ENCODE measurements at places on chromosomes 12 and 14.

GRCh38 chr14:82537831-82538230, 1004.2 kb upstream of the SEL1L start:
- H3K27me3 ChIP-seq = no peaks in the 10 kb centered on the region
- H3K4me3 ChIP-seq = no peak overlapping the region
- H3K4me1 ChIP-seq = no peaks in the 10 kb centered on the region
- no peak overlapping the region for H3K27ac ChIP-seq

DNA sequence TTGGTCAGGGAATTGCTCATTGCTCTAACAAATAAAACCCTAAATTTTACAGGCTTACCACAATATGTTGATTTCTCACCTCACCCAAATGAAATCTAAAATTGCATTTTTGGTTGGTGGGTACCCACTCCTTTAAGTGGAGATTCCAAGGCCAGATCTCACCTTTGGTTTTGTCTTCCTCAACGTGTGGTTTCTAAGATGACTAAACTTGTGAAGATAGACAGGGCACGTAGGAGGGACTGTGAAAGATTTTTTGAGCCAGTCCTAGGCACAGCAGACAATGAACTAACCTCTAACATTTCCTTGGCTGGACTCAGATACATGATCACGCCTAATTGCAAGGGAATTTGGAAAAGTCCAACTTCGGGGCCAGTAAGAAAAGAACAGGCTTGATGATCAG, 1003.9 kb downstream of the FLRT2 start:
- no peak overlapping the region for H3K27ac ChIP-seq
- no peaks in the 10 kb centered on the region for H3K36me3 ChIP-seq
- H3K4me3 ChIP-seq = no peak overlapping the region
- DNase-seq = no peak

DNA sequence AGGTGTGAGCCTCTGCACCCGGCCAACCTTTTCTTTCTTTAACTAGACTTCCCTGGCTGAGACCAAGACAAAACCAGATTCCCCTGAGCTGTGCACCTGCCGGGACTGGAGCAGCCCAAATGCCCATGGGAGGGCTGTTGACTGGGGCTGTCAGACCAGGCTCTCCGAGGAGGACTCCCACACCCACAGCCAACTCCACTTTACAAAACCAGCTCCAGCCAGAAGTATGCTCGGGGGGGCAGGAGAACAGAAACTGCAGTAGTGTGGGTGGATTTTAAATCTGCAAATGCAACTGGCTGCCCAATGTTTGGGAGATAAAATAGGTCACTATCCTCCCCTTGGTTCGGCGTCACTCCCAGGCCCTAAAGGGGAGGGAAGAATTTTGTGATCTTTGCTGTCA, 78.5 kb downstream of the VCPKMT start:
- no peak overlapping the region for H3K4me3 ChIP-seq
- H3K4me1 ChIP-seq = peaks cover 29% of the 10 kb centered on the region
- peaks cover 20% of the 10 kb centered on the region for H3K36me3 ChIP-seq
- H3K27ac ChIP-seq = peak overlapping the region; percentile 51

DNA sequence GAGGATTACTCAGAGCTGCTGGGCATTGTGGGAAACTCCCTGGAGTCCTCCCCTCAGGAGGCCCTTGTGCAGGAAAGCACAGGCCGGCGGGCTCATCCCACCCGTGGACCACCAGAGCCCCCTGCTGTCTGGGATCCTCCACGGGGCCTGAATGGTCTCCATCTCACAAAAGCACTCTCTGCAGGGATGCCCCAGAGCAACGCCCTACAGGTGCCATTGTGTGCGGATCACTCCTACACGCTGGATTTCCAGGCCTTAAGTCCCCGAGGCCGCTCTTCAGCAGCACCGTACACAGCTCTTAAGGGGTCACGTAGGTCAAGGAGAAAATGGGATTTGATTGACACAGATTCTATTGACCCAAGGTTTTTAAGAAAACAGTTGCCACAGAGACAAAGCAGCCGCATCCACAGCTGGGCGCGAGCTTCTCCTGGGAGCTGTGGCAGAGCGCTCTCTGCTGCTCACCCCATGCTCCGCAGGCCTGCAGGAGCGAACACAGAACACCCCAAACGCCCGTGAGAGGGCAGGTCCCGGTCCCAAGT, 36.7 kb upstream of the RIMBP2 start:
- H3K27ac ChIP-seq = no peak overlapping the region
- DNase-seq = no peak
- peaks cover 11% of the 10 kb centered on the region for H3K36me3 ChIP-seq
- H3K4me1 ChIP-seq = peaks cover 13% of the 10 kb centered on the region

- H3K27me3 ChIP-seq = no peaks in the 10 kb centered on the region
- H3K36me3 ChIP-seq = no peaks in the 10 kb centered on the region
- no peak overlapping the region for H3K4me3 ChIP-seq
- H3K4me1 ChIP-seq = peaks cover 21% of the 10 kb centered on the region
Measured at GRCh38 chr12:92528586-92528985, 174.2 kb upstream of the PLEKHG7 start.

- H3K27ac ChIP-seq = no peak overlapping the region
- H3K36me3 ChIP-seq = no peaks in the 10 kb centered on the region
- peaks cover 2% of the 10 kb centered on the region for H3K4me1 ChIP-seq
- no peak for DNase-seq
- no peak overlapping the region for H3K4me3 ChIP-seq
- H3K27me3 ChIP-seq = no peaks in the 10 kb centered on the region
Measured at GRCh38 chr12:131123817-131124216, 170.1 kb downstream of the ADGRD1 start.

DNA sequence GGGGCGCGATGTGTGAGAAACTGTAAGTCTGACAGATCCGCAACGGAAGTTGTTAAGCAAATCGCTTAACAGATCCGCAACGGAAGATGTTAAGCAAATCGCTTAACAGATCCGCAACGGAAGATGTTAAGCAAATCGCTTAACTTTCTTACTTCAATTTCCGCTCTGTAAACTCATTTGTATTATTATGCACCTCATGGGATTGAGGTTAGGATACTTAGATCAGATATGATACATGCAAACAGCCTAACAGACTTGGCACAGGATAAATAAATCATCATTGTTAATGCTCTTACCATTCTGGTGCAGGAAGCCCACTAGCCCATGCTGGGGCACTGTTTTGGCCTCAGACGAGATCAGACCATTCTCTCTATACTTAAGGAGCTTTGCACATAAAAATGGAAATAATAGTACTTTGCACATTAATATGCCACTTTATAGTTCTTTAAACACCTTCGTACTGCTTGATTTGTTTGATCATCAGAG, 399 bp downstream of the NCAPD2 start:
- H3K27ac ChIP-seq = peak overlapping the region; percentile 96
- no peak for DNase-seq
- no peaks in the 10 kb centered on the region for H3K27me3 ChIP-seq
- H3K36me3 ChIP-seq = peaks cover 17% of the 10 kb centered on the region
- H3K4me3 ChIP-seq = peak overlapping the region; percentile 96

- H3K36me3 ChIP-seq = peaks cover 11% of the 10 kb centered on the region
- H3K27ac ChIP-seq = peak overlapping the region; percentile 66
Measured at GRCh38 chr12:6970096-6970527, 352 bp downstream of the PHB2 start.

- peaks cover 25% of the 10 kb centered on the region for H3K27me3 ChIP-seq
- peaks cover 20% of the 10 kb centered on the region for H3K4me1 ChIP-seq
- peak overlapping the region; percentile 12 for H3K4me3 ChIP-seq
- no peaks in the 10 kb centered on the region for H3K36me3 ChIP-seq
- peak overlapping the region; percentile 70 for H3K27ac ChIP-seq
Measured at GRCh38 chr12:124688356-124688992, 121.1 kb upstream of the NCOR2 start.

- DNase-seq = no peak
- no peaks in the 10 kb centered on the region for H3K27me3 ChIP-seq
- H3K4me3 ChIP-seq = no peak overlapping the region
Measured at GRCh38 chr12:131901431-131902331, 7.3 kb downstream of the ULK1 start.

GRCh38 chr12:52278575-52279421, 4.4 kb downstream of the KRT86 start:
- DNase-seq = peak; percentile 28
- no peak overlapping the region for H3K27ac ChIP-seq
- peaks cover 6% of the 10 kb centered on the region for H3K4me1 ChIP-seq
- H3K27me3 ChIP-seq = peaks cover 61% of the 10 kb centered on the region
- peak overlapping the region; percentile 13 for H3K4me3 ChIP-seq
- H3K36me3 ChIP-seq = no peaks in the 10 kb centered on the region

- H3K4me1 ChIP-seq = no peaks in the 10 kb centered on the region
- peaks cover 4% of the 10 kb centered on the region for H3K27me3 ChIP-seq
- no peak for DNase-seq
- peaks cover 2% of the 10 kb centered on the region for H3K36me3 ChIP-seq
- H3K27ac ChIP-seq = no peak overlapping the region
- no peak overlapping the region for H3K4me3 ChIP-seq
Measured at GRCh38 chr12:67572492-67572891, 76.1 kb upstream of the DYRK2 start.

- no peak overlapping the region for H3K27ac ChIP-seq
- no peaks in the 10 kb centered on the region for H3K36me3 ChIP-seq
- no peak for DNase-seq
Measured at GRCh38 chr14:29759521-29760340, 167.9 kb downstream of the PRKD1 start.

- no peak overlapping the region for H3K4me3 ChIP-seq
- peaks cover 11% of the 10 kb centered on the region for H3K27me3 ChIP-seq
- peaks cover 12% of the 10 kb centered on the region for H3K4me1 ChIP-seq
- no peak overlapping the region for H3K27ac ChIP-seq
Measured at GRCh38 chr14:63857466-63858030, 4.7 kb downstream of the SYNE2 start.

- peak overlapping the region; percentile 94 for H3K27ac ChIP-seq
- H3K27me3 ChIP-seq = no peaks in the 10 kb centered on the region
- DNase-seq = no peak
- no peaks in the 10 kb centered on the region for H3K36me3 ChIP-seq
Measured at GRCh38 chr12:121400332-121401139, 618 bp downstream of the RNF34 start.

DNA sequence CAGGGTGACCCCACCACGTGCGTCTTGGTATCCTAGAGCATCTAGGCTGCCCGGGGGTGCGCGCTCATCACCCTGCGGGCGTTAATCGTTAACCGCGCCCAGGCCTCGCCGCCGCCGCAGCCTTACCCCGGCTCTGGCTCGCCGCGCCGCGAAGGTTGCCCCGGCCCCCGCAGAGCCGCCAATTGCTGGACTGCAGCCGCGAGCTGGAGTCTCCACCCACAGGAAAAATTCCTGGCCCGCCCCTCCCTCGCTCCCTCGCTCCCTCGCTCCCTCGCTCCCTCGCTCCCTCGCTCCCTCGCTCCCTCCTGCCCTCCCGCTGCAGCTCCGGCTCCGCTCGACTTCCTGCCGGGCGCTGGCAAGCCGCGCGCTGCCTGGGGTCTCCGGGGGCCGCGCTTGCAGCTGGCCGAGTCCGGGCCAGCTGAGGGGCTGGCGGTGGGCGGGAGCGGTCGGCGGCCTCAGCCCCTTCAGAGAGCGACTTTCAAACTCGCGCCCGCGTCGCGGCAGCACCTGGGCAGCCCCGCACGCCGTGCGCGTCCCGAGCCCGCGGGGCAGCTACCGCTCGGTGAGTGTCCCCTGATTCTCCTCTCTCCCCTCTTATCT, at the start of gene PLEKHG3:
TSS of gene PLEKHG3 (plus strand) at position 282 of the 600 bp plus-strand sequence. CDS start 23,208 bp downstream, outside the sequence.
- peak within 1 kb of the TSS; percentile 67 for H3K4me3 ChIP-seq
- H3K27me3 ChIP-seq = peaks cover 38% of the 10 kb centered on the region
- no peak for DNase-seq
- peaks cover 32% of the 10 kb centered on the region for H3K4me1 ChIP-seq

GRCh38 chr14:94114589-94115057, 4.1 kb downstream of the IFI27 start:
- no peaks in the 10 kb centered on the region for H3K36me3 ChIP-seq
- no peak overlapping the region for H3K27ac ChIP-seq
- H3K4me3 ChIP-seq = no peak overlapping the region
- no peaks in the 10 kb centered on the region for H3K4me1 ChIP-seq
- H3K27me3 ChIP-seq = peaks cover 26% of the 10 kb centered on the region
- DNase-seq = no peak

- H3K4me3 ChIP-seq = no peak overlapping the region
- H3K27ac ChIP-seq = no peak overlapping the region
- peaks cover 34% of the 10 kb centered on the region for H3K4me1 ChIP-seq
- no peaks in the 10 kb centered on the region for H3K27me3 ChIP-seq
Measured at GRCh38 chr14:54889919-54890318, 12.7 kb downstream of the GCH1 start.

- DNase-seq = no peak
- no peaks in the 10 kb centered on the region for H3K27me3 ChIP-seq
- H3K27ac ChIP-seq = no peak overlapping the region
- H3K4me3 ChIP-seq = no peak overlapping the region
Measured at GRCh38 chr12:78928200-78929074, 63.9 kb downstream of the SYT1 start.

DNA sequence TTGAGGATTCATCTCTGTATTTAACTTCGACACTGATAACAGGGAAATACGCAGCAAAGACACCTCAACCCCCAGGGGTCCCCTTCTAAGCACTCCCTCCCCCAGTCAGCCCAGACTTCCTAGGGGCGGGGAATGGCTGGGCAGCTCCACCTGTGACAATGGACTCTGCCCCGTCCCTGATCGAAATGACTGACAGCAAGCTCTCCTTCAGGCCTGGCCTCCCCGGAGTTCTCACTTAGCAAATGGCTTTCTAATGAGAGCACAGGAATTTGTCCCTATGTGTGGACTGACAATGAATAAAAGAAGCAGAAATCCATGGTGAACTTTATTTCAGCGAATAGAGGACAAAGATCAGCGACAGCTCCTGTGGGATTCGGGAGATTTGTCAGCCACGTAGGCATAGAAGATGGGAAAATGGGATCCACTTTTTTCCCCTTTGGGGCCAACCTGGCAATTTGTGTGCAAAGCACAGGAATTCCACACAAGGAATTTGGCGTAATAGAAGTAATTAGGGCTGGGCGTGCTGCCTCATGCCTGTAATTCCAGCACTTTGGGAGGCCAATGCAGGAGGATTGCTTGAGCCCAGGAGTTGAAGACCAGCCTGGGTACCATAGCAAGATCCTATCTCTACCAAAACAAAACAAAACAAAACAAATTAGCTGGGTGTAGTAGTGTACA, 63.8 kb downstream of the TNFAIP2 start:
- H3K4me1 ChIP-seq = peaks cover 11% of the 10 kb centered on the region
- no peak for DNase-seq
- H3K27ac ChIP-seq = no peak overlapping the region
- H3K4me3 ChIP-seq = no peak overlapping the region
- H3K27me3 ChIP-seq = peaks cover 55% of the 10 kb centered on the region
